Hypothalamus (tissue), 51 donors: ENCODE measurements at places on chromosomes 11 and 22.

DNA sequence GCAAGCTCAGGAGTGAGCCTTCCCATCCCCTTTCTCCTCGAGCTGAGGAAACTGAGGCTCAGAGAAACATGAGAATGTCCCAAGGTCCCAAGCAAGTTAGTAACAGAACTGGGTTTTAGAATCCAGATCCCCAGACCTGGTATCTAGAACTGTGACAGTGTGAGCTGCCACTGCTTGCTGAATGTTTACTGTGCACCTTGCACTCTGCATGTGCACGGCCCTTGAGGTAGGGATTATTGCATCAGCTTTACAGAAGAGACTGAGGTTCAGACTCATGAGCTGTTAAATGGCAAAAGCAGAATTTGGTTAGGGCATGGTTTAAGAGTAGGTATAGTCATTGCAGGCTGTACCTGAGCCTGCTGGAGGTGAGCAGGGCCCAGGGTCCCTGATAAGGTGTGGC lies 3.8 kb upstream of the MPPED1 start:
- no peak for DNase-seq

- DNase-seq, result no peak
Observed at GRCh38 chr11:6745465-6746015, 26.2 kb downstream of the OR2AG2 start.

DNA sequence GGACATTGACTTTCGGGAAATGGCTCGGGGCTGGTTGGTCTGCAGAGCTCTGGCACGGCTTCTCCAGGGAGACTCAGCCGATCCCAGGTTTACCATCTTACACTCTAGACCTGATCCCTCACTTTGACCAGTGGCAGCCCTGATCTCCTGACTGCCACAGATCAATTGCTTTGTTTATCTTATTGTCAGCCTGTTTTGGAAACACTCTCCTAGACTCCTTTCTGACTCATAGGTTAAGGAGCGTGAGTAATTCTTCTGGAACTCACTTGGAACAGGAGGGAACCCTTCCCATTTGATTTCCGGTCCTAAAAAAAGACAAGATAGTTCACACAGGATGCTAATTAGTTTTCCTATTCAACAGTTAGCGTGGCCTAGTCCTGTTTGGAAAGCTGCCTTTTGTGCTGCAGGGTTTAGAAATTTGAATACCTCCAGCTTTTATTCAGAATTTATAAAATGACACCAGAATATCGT lies 16.0 kb upstream of the BMAL1 start:
- no peak for DNase-seq

- DNase-seq, result no peak
Observed at GRCh38 chr11:67356864-67357561, 3.7 kb upstream of the POLD4 start.

DNA sequence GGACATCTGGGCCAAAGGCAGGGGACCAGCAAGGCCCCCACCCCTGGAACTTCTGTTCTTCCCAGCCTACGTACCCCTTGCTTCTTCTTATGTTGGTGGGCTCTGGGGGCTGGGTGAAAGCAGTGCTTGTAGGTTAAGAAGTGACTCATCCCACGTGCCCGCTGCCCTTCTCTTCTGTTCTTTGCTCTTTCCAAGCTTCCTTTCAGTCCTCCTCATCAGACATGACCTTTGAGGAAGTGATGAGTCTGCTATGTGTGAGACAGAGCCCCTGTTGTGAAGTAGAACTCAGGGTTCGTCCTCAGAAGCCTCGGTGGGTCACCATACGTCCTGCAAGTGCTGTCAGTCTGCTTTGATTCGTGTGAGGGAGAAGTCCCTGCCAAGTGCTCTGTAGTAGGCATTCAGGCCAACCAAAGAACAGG lies 12.7 kb downstream of the MED15 start:
- DNase-seq, result no peak

- DNase-seq, result no peak
Observed at GRCh38 chr11:9717719-9718118, 53.8 kb downstream of the SWAP70 start.

DNA sequence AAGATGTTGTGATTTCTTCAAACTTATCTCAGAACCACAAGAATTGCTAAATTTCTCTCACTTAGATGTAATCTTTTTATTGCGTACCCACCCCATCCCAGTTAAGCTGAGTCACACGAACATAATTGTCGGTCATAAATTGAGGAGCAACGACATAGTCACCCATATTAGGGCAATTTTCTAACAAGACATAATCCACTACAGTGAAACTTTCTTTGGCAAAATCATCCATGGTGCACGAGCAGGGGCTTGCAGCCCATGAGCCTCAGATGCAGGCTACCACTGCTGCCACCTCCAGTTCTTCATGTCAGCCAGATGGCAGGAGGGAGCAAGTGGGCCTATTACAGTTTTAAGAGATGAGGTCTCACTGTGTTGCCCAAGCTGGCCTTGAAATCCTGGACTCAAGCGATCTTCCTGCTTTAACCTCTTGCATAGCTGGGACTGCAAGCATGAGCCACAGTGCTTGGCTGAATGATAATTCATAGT lies 70.3 kb upstream of the GRK2 start:
- no peak for DNase-seq

DNA sequence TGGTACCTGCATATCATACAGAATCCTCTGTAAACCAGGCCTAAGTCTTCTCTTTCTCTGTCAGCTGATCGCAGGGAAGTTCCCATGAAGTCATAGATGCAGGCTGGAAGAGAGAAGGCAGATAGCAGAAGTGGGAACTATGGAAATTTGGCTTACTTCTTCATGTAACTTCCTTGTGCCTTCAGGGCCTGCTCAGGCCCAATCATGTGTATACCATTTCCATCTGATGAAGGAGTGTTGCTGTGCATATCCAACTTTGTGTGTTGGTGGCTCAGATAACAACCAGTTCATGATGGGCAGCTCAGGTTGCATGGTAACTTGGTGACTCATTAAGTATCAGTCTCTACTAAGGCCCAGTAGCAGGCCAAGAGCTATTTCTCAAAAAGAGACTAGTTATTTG lies 53.1 kb upstream of the CEP295 start:
- no peak for DNase-seq

DNA sequence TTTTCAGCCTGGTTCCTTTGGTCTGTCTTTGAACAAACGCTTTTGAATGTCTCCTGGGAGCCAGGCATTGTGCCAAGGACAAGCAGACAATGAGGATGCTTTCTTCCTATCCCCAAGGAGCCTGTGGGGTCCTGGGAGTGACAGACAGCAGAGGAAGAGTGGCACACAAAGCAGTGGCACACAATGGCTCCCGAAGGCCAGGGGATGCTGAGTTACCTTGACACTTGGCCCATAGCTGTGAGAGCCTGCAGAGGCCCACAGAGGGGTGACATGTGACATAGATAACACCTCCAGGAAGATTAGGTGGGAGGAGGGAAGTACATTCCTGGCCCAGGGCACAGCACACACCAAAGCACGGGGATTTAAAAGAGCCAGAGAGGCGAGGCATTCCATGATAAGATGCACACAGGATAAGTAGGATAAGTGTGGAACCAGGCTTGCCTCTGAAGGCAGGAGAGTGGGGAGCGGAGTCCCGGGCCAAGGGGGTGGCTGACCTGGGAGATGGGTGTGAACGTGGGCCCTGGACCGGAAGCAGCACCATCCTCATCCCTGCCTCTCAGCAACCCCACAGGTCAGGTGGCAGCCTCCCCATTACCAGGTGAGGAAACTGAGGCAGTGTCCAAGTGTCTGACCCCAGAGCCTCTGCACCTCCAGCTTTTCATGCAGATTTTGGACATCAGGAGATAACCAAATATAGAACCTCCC lies 6.3 kb downstream of the UPB1 start:
- DNase-seq, result no peak

DNA sequence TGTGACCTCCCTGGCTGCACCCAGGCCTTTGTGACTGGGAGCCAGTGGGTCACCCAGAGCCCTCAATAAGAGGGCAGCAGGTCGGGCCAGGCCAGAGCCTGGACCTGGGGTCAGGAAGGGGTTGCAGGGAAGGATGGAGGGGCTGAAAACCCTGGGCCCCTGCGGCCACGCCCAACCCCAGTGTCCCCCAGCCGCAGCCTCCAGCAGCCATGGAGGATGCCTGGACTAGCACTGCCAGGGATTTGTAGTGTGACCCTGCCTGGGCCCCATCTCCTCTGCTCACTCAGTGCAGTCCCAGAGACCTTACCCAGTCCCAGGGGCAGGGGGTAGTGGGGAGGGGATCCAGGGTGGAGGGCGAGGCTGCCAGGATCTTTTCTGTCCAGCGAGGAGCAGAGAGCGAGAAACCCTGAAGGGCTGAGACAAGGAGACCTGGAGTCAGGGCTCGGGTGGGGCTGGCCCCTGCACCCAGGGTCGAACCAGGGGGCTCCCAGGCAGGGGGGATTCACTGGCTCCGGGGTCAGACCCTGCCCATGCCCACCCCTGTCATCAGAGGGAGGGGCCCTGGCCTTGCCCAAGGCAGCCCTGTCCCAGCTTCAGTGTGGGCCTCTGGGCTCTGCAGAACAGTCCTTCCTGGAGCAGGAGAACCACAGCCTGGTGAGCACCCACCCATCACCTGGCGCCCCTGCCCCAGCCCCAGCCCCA lies 187.5 kb downstream of the IGLL1 start:
- no peak for DNase-seq

- DNase-seq, result no peak
Observed at GRCh38 chr11:27239305-27239942, 123.6 kb downstream of the CCDC34 start.

DNA sequence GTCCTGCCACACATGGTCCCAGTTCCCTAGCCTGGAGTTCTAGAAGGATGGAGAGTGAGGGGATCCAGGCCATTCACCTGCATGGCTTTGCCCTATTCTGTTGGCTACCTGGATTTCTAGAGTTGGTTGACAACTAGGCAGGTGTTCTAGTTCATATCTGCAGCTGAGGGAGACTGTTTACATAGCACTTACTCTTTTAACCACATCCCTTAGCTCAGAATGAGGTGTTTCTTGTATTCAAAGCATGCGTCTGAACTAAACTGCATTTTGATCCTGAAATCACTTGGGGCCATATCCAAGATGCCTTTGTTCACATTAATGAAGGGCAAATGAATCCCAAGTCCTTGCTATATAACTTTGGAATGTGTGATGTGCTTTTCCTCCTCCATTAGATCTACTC lies 60.9 kb downstream of the SYT13 start:
- DNase-seq, result no peak

- DNase-seq, result no peak
Observed at GRCh38 chr11:77441426-77441825, 32.5 kb downstream of the PAK1 start.

DNA sequence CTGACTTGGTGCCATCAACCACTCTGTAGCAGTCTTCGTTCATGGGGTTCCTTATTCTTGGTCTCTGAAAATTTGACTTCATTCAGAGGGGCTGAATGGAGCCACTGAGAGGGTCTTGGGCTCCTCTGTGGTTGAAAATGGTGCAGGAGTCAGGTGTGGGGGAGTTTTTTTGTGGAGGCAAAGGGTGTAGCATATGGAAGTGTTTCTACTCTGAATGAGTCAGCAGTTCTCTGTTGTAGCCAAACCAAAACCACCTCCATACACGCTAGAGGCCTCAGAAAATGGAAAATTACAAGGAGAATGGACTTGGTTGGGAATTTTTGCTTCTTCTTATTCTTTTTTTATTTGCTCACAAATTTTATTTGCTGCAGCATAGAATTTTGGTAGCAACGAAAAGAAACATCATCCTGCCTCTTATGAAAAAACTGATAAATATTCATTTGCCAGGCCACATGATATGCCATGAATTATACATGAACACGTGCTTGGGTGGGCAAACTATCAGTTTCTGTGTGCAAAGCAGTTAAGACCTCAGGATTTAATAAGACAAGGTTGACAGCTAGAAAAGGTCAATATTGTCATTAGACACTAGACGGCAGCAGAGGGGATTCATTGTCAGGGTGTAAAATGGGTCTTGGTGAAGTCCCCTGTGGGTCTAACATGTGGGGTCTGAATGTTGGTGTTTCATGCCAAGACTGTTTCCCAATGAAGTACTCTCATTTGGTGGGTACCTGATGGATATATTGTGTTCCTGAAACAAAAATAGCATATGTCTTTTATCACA lies 111.7 kb downstream of the MYO18B start:
- no peak for DNase-seq
